T-helper 2 cell treated with Interferon-gamma antibody and Interleukin-4, amounts not matched to agents 5 μg/mL and 100 μg/mL, for 36 hours (primary cell): ENCODE measurements at places on chromosomes 2 and 18.

DNA sequence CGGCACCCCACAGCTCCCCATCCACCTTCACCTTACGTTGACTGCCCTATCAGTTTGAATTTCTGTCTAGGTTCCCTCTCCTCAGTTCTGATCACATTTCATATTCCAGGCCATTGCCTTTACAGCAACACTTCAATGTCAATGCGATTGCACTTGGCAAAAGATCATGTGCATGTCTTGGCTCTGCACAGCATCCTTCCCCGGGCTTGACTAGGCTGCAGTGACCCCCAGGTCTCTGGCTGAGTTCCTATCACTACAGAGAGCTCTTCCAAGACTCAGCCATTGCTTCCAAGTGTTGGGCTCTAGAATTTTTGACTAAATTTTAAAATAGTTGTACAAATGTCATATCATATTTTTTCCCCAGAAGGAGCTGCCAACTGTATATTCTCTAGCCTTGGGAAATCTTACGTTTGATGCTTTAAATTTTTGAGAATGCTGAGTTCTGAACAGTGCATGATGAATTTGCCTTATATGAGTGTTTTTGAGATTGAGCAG, 103.8 kb upstream of the NEDD4L start:
- no peaks in the 10 kb centered on the region for H3K4me1 ChIP-seq
- H3K27ac ChIP-seq: no peak overlapping the region
- H3K36me3 ChIP-seq: no peaks in the 10 kb centered on the region
- DNase-seq: no peak
- H3K4me3 ChIP-seq: no peak overlapping the region
- peaks cover 3% of the 10 kb centered on the region for H3K27me3 ChIP-seq

DNA sequence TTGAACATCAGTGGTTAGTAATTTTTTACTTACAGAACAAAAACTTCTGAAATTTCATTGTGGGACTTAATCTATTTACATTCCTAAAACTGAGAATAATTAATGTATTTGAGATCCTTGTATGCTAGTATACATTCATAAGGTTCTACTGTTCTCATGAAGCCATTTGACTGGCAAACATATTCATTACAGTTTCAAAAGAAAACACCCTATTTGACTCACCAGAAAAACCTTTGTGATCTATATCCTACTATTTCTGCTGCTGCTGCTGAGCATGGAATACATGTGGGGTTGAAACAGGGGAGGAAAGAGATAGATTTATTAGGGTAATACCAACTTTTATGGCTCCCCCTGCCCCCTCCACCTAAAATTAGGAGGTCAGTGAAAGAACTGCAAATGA, 21.8 kb downstream of the MARS2 start:
- no peak overlapping the region for H3K4me3 ChIP-seq
- H3K27me3 ChIP-seq: no peaks in the 10 kb centered on the region
- no peak overlapping the region for H3K27ac ChIP-seq
- no peaks in the 10 kb centered on the region for H3K36me3 ChIP-seq
- no peak for DNase-seq

DNA sequence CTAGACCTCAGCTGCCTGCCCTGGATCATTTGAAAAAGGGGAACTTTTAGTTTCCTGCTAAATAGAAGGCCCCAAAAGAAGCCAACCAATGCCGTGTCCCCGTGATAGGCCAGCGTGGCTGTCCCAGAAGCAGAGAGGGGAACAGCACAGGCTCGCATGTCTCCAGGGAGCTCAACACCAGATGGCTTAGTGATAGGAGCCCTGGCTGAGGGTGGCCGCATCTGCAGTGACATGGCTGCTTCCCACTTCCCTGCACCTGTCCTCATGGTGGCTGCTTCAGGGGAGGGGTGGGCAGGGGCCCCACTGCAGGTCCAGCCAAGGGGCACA, 79.6 kb downstream of the MBP start:
- no peaks in the 10 kb centered on the region for H3K27me3 ChIP-seq
- H3K27ac ChIP-seq: peak overlapping the region; percentile 99
- no peak for DNase-seq
- H3K36me3 ChIP-seq: peaks cover 33% of the 10 kb centered on the region

DNA sequence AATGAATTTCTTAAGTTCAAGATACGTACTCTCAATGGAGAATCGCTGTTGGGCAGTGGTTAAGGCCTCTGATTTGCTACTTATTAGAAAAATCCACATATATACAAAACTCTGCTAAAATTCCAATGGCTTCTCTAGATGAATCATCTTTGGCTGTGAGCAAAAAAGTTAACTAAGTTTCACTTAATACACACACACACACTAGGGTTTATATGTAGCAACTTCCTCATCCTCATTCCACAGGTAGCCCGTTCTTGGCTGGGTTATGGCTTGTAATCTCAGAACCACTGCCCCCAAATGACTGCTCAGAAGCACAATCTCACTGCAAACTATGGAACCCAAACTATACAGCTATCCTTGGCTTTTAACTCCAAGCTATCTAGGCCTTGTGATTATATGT, 99.7 kb downstream of the SMAD2 start:
- no peak overlapping the region for H3K27ac ChIP-seq
- no peaks in the 10 kb centered on the region for H3K27me3 ChIP-seq
- H3K36me3 ChIP-seq: peaks cover 49% of the 10 kb centered on the region

DNA sequence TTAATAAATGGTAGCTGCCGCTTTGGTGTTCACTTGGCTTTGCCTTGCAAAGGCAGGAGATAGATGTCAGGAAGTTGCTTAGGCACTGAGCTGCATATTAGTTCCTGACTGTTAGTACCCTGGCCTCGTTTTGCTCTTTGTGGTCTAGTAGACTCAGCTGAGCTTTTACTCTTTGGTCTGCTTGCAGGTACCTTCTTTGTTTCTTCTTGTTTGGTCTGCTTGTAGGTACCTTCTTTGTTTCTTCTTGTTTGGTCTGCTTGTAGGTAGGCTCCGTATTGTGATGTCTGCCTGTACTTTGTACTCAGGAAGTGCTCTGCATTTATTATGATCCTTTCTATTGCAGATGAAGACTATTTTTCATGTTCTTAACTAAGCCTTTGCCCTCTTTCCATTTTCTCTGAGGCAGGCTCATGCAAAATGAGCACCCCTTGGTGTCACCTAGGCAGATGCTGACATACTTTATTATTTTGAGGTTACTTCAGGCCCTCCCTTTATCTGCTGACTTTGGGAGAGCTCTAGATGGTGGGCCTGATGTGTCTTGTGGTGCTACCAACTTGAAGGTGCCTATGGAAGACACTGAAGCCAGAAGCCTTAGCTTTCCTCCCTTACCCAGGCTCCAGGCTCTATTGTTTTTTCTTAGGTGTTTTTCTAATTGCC, 6.0 kb downstream of the RPIA start:
- H3K4me1 ChIP-seq: peaks cover 26% of the 10 kb centered on the region
- no peaks in the 10 kb centered on the region for H3K27me3 ChIP-seq
- peak overlapping the region; percentile 12 for H3K27ac ChIP-seq
- DNase-seq: no peak
- peak overlapping the region; percentile 5 for H3K4me3 ChIP-seq

DNA sequence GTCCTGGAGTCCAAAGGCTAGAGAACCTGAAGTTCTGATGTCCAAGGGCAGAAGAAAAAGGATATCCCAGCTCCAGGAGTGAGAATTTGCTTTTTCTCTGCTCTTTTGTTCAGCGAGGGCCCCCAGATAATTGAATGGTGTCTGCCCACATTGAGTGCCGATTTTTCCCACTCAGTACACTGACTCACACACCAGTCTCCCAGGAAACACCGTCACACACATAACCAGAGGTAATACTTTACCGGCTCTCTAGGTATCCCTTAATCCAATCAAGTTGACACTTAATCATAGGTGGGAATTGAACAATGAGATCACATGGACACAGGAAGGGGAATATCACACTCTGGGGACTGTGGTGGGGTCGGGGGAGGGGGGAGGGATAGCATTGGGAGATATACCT, 161.5 kb downstream of the WDR7 start:
- H3K4me3 ChIP-seq: no peak overlapping the region
- H3K27ac ChIP-seq: no peak overlapping the region
- no peaks in the 10 kb centered on the region for H3K4me1 ChIP-seq

DNA sequence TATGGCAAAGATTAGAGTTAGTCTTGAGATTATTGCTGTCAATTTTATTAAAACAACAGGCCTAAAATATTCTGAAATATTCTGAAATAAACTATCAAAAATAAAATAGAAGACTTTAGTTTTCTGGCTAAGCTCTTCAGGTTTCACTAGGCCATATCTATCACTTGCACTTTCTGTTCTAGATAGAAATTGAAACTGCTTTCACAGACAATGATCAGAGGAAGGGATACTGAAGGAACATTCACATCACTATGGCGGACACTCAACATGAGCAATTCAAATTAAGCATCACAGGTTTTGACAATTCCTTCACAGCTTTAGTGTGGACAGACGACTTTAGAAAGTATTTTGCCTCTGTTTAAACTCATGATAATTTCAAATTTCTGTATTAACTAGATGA, 586.4 kb upstream of the REG3G start:
- H3K36me3 ChIP-seq: no peaks in the 10 kb centered on the region
- H3K27ac ChIP-seq: no peak overlapping the region
- no peak for DNase-seq
- H3K27me3 ChIP-seq: no peaks in the 10 kb centered on the region

GRCh38 chr18:10299643-10300042, 154.8 kb upstream of the APCDD1 start:
- H3K4me1 ChIP-seq: no peaks in the 10 kb centered on the region
- no peak overlapping the region for H3K27ac ChIP-seq

GRCh38 chr2:151174127-151174526, 87.5 kb downstream of the RBM43 start:
- no peak overlapping the region for H3K4me3 ChIP-seq
- H3K4me1 ChIP-seq: no peaks in the 10 kb centered on the region
- H3K27me3 ChIP-seq: peaks cover 2% of the 10 kb centered on the region
- no peaks in the 10 kb centered on the region for H3K36me3 ChIP-seq
- no peak for DNase-seq
- H3K27ac ChIP-seq: no peak overlapping the region

DNA sequence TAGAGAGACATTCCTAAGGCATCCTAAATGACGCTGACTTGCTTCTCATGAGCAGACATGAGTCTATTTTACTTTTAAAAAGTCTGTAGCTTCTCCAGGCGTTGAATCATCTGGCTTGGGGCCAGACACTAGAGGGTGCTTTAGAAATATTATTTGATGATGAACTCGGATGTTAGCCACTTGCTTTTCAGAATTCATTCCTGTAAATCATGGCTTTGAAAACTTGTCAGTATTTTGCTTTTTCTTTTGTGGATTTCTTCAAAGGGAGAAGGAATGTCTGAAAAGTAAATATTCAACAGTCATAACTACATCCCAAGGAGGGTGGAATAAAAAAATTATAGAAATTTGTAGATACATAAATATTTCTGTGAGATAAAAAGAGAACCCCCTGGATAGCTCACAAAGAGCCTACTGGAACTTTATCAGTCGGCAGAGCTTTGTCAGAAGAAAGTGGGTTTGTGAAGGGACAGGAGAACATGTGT, 370.8 kb downstream of the OSR1 start:
- no peaks in the 10 kb centered on the region for H3K4me1 ChIP-seq
- H3K27ac ChIP-seq: no peak overlapping the region
- H3K4me3 ChIP-seq: no peak overlapping the region
- H3K27me3 ChIP-seq: no peaks in the 10 kb centered on the region

DNA sequence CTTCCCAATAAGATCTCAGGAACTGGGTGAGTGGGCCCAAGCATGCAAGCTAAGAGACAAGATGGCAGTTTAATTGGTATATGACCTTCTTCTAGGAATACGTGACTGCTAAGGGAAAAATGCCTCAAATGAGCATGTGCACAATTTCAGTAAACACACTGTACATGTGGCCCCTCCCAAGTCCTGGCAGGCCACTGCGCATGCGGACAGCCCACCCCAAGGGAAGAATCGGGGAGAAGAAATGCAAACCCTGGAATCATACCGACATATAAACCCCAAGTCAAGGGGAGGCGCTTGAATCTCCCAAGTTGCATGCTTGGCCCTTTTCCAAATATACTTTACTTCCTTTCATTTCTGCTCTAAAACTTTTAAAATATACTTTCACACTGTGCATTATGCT, 15.2 kb upstream of the CCDC93 start:
- H3K27me3 ChIP-seq: peaks cover 45% of the 10 kb centered on the region
- no peaks in the 10 kb centered on the region for H3K4me1 ChIP-seq
- H3K27ac ChIP-seq: no peak overlapping the region
- no peak for DNase-seq

DNA sequence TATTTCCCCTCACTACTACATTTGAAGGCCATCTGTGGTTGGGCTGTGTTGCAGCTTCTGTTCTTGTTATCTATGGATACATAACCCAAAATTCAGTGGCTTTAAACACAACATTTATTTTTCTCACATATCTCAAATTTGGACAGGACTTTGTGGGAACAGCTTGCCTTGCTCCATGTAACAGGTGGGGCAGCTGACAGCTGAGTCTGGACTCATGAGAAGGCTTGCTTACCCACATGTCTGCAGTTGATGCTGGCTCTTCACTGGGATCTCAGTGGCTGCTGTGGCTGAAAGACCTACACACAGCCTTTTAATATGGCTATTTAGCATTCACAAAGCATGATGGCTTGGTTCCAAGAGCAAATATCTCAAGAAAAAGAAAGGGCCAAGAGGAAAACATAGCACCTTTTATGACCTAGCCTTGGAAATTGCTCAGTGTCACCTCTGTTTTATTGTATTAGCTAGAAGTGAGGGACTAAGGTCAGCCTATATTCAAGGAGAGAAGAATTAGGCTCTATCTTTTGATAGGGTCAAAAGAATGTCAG, 296.8 kb upstream of the ZNF521 start:
- no peaks in the 10 kb centered on the region for H3K36me3 ChIP-seq
- H3K4me1 ChIP-seq: no peaks in the 10 kb centered on the region
- H3K4me3 ChIP-seq: no peak overlapping the region
- no peak overlapping the region for H3K27ac ChIP-seq
- H3K27me3 ChIP-seq: no peaks in the 10 kb centered on the region

GRCh38 chr2:172977270-172978062, 98.2 kb upstream of the MAP3K20 start:
- no peak overlapping the region for H3K27ac ChIP-seq
- H3K4me1 ChIP-seq: no peaks in the 10 kb centered on the region
- H3K4me3 ChIP-seq: no peak overlapping the region
- H3K27me3 ChIP-seq: peaks cover 21% of the 10 kb centered on the region

GRCh38 chr18:65547046-65547445, 203.8 kb upstream of the CDH7 start:
- no peaks in the 10 kb centered on the region for H3K27me3 ChIP-seq
- no peaks in the 10 kb centered on the region for H3K4me1 ChIP-seq
- no peak overlapping the region for H3K4me3 ChIP-seq
- no peaks in the 10 kb centered on the region for H3K36me3 ChIP-seq
- no peak overlapping the region for H3K27ac ChIP-seq
- no peak for DNase-seq

- peaks cover 47% of the 10 kb centered on the region for H3K4me1 ChIP-seq
- peak overlapping the region; percentile 95 for H3K27ac ChIP-seq
- H3K27me3 ChIP-seq: no peaks in the 10 kb centered on the region
- DNase-seq: no peak
Observed at GRCh38 chr2:69902213-69902922, 8.6 kb downstream of the SNRNP27 start.
